ENCODE measurements at places on chromosomes 5 and 9.

DNA sequence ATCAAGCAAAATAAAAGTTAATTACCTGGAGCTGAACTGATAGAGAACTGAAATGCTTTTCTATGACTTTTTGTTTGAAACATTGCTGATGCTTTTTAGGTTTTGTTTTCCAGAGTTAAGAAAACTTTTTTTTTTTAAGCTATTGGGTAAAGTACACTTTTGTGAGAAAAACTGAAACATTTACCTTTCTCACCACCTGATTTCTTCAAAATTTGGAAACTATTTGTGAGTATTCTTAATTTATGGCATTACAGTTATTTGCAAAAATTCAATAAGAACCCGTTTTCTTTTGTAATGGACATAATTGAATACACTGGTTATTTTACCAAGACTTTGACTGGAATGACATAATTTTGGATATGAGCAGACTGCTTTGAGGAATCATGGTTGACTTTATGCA is 6.6 kb downstream of the C9orf153 start:
- no peak for DNase-seq

GRCh38 chr9:133119846-133120500 is 1.1 kb downstream of the RALGDS start:
- no peak for DNase-seq

- DNase-seq, result no peak
These were observed 20.4 kb downstream of the SUB1 start for GRCh38 chr5:32605766-32606152.

- no peak for DNase-seq
These were observed 11.2 kb downstream of the CDHR2 start for GRCh38 chr5:176560364-176560763.

DNA sequence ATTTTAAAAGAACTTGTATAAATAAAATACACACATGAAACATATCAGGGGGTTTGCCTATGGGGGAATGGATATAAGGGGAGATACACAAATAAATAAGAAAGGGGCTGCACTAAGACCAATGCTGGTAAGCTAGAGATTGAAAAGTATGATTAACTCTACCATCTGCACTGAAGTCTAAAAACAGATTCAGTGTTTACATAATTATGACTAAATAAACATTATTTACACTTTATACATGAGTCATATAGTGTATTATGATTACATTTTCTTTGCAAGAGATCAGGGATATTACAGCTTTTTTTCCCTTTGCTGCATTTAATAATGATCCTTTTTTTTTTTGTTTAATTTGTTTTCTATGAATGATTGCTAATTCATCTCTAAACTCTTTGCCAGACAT is 367.9 kb downstream of the TMEM38B start:
- DNase-seq, result no peak

DNA sequence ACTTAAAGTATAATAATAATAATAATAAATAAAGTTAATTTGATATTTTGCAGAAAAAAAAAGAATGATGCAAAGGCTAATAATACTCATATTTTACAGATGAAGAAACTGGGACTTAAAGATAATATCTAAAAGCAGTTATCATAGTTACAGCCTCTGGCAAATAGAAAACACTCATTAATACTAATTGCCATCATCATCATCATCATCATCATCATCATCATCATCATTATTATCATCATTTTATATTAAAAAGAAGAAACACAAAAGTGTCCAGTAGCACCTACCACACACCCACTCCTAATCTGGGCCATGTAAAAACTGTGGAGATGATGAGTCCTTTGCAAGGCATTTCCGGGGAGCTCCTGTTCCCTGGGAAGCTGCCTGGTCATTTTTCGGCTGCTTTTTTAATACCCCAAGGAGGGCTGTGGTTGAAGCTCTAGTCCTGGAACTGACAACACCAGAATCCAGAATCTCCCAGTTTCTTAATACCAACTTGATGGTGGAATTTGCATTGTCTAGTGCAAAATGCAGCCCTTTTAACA is 70.8 kb downstream of the HTR4 start:
- DNase-seq, result no peak

DNA sequence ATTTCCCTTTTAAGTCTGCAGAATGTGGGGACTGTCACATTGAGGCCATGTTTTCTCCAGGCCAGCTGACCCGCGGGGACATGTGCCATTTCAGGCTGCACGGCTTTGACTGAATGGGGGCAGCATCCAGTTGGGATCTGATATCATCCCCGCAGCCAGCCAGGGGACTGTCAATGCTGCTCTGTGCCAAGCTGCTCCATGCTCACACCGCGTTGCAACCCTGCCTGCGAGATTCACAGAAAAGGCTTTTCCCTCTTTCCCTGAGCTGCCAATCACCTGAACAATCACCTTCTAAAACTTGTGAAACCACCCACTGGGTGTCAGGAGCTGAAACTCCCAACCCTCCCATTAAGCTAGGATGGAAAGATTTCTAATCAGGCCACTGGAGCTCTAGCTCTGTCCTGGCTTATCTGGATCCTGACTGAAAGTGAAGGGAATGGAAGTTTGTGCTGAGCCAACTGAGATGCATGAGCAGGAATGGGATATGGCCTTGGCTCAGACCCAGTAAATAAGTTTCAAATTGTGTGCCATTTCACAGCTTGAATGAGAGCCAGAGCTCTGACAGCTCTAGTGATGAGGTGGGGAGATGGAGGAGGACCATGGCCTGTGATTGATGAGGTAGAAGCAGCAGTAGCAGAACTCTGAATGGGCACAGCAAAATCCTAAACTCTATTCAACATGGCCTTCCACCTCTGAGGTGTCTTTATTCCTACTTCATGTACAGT is 34.5 kb upstream of the ZNF366 start:
- no peak for DNase-seq

Measured in activated T-helper 1 cell treated with anti-CD3 and anti-CD28 coated beads, Interleukin-2, amount 50 U/mL, for 16 hours (primary cell).